ELF-1 (cell line): ENCODE measurements at places on chromosomes 1 and 21.
A peak's percentile ranks its signal among the peaks of the same experiment; 100 is the strongest.

DNA sequence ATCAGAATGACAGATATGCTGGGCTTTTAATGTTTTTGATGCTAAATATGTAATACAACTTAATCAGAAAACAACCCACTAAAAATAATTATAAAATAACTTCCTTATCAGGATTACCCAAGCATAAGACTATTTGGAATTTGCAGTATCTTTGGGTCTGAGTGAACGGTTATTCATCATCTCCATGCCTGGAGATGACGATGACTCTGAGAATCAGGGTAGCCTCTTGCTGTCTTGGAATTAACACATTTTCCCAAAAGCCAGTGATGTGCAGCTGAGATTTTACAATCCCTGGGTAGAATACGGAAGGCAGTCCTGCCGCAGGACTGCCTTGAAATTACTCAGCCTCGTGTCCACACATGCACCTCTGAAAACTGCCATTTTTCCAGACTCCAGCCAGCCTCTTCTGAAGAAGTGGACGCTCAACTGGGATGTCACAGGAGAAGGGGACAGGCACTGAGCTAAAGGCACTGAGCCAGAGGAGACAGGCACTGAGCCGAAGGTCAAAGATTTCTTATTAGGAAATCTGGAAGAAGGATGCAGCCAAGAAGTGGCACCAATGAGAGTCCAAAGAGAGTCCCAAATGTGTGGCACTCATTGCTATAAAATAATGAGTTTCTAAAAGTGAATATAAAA lies 85.5 kb downstream of the PGBD5 start:
- DNase-seq: no peak

- no peak for DNase-seq
These were observed 134.2 kb downstream of the PTPRC start for GRCh38 chr1:198773030-198773429.

DNA sequence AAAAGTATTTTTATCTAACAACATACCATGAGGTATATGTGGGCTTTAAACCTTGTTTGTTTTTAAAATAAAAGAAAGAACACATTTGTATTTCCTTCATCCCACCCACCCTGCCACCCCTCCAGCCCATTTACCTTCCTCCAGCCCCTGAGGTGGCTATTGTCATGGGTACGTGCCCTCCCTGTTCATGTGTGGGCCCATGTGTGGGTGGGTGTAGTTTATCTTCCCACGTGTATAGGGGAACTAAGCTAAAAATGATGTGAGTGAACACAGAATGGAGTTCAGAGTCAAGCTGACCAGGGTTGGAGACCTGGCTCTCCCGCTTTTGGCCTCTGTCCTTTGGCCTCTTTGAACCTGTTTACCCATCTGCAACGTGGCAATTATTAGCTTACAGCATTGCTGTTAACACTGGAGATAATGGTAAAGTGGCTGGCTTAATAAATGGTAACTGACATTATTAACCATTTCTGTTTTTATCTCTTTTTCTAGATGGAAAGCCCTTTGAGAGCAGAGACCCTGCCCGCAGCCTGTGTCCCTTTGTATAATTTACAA lies 78.1 kb upstream of the WDR26 start:
- DNase-seq: no peak

DNA sequence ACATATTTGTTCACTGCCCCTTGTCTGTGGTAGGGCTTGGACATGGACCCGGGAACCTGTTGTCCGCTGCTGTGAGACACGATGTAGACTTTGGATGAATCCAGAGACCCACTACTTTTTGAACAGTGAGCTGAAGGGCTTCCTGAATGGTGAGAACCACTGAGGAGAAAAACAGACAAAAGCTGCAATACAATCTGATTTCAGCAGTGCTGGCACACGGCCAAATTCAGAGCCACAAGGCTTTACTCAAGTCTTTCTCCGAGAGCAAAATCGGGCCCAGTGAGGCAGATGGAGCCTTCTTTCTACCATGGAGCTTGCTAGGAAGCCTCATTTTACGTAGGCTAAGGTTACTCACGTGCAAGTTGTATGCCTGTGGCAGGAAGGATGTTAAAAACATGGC lies 197.6 kb downstream of the SIPA1L2 start:
- DNase-seq: no peak

DNA sequence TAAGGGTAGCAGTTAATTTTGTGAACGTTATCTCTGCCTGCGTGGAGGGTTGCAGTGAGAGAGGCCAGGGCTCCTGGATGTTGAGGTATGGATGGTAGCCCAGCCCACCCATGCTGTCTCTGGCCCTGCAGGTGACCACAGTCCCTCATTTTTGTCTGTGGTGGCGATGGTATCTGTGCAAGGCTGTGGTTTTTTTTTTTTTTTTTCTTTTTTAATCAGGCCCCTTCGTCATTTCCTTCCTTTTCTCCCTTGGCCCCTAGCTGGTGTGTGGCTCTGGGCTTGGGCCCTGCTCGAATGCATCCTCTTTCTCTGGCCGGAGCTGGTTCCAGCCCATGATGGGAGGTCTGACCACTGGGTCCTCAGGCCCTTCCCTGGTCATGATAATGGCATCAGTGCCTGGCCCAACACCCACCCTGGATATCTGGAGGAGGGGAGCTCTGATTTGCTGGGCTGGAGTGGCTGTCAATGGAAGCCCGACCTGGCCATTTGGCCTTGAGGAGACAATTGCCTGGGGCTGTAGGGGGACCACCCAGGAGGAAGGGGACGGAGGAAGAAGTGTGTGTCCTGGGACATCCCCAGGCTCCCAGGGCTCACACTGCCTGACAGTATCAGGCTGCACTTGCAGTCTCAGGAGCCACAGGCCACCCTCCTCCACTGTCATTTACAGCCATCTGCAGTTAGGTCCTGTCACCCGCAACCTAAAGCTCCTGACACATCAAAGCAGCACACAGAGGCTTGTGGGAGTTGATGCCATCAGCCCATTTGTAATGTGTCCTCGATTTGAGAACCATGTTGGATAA lies 8.1 kb upstream of the RNF187 start:
- peak; percentile 86 for DNase-seq

GRCh38 chr1:18001725-18002124 lies 105.9 kb upstream of the IGSF21 start:
- DNase-seq: no peak

DNA sequence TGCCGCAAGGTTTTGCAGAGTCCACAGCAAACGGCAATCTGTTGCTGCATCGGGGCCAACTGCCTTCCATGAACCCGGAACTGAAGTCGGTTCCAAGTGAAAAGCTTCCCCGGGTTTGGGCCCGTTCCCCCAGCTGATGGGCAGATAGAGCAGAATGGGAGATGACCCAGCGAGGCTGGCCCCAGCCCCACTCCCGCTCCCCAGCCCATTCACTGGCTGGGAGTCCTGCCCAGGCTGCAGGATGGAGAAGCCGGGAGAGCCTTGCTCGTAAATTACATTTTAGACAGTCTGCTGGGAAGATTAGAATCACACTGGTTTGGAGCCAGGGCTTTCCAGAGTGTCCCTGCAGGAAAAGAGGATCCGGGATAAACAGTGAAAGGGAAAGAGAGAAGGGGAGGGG lies 31.6 kb upstream of the PAX7 start:
- DNase-seq: no peak
